Stimulated activated CD4-positive, alpha-beta T cell treated with anti-CD3 and anti-CD28 coated beads, Interleukin-1b, Interleukin-23, amount 100 ng/mL, for 4 hours (primary cell): ENCODE measurements at places on chromosomes 6 and 20.

DNA sequence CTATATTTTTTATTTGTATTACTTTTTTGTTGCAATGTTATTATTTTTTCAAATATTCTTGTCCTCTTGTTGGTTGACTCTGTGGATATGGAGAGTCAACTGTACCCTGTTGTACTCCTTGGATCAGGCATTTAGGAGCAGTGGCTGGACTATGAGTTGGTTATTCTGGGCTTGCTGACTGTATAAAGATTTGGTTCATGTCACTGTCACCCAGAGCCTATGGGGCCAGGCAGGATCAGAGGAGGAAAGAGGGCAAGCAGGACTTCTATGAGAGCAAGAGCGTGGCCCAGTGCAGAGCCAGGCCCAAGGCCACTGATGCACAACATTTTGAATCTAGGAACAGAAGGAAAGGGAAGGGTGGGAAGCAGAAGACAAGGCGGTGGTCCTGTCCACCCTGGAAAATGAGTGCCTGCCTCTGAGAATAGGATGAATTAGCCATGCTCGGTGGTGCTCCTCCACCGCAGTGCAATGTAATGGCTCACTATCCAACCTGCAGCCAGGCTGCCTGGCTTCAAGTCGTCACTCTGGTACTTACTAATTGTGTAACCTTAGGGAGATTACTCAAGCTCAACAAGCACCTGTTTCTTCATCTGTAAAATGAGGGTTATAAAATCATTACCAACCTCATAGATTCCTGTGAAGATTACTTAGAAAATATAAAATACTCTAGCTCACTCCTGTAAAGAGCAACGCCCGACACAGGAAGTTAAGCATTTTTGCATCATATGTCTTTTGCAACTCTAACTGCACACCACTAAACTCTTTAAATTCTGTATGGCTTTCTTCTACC, 192.1 kb downstream of the KCNQ5 start:
- no peak for DNase-seq

GRCh38 chr6:157029980-157030690, 253.0 kb downstream of the ARID1B start:
- DNase-seq, result no peak

GRCh38 chr6:4903751-4904370, 100.0 kb downstream of the RPP40 start:
- DNase-seq, result no peak

- DNase-seq, result no peak
These were observed 16.6 kb downstream of the HLA-A start for GRCh38 chr6:29958921-29959320.

GRCh38 chr6:78909391-78909790, 42.0 kb downstream of the IRAK1BP1 start:
- no peak for DNase-seq

- DNase-seq, result no peak
These were observed 36.6 kb upstream of the HIVEP1 start for GRCh38 chr6:11975353-11975977.

- no peak for DNase-seq
These were observed 33.1 kb upstream of the SMLR1 start for GRCh38 chr6:130794010-130794697.

GRCh38 chr6:147726342-147726741, 217.9 kb downstream of the SAMD5 start:
- no peak for DNase-seq

- DNase-seq, result no peak
These were observed 194.9 kb downstream of the KIF6 start for GRCh38 chr6:39530201-39530759.

DNA sequence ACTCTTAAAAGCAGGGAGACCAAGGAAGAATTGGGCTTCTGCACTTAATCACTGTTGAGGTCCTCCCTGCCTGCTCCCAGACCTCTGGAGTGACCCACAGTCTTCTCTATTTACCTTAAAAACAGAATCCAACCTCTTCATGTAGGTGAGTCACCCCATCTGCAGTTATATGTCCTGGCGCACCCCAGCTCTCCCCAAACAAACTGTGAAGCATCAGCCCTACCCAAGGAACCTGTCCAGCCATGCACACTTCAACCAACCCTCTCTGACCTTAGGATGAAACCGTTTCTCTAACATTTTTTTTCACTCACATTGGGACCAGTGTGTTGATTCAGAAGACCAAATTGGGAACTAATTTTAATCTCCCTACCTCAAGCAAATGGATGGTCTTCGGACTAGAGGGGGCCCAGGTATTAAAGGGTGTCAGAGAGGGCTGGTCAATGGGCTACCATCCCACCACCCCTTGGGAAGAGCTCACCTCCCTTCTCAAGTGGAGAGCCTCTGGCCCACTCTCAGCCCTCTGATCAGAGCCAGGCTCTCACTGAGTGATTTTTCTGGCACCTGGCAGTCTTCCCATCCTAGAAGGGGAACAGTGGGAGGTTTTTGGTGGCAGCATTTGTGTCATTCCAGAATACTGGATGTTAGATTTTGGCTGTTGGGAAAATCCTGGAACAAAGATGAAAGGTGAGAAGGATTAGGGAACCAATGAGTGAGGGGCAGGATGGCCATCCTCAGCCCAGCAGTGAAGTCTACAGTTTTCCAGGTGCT, 203.6 kb downstream of the LRFN2 start:
- DNase-seq, result no peak

DNA sequence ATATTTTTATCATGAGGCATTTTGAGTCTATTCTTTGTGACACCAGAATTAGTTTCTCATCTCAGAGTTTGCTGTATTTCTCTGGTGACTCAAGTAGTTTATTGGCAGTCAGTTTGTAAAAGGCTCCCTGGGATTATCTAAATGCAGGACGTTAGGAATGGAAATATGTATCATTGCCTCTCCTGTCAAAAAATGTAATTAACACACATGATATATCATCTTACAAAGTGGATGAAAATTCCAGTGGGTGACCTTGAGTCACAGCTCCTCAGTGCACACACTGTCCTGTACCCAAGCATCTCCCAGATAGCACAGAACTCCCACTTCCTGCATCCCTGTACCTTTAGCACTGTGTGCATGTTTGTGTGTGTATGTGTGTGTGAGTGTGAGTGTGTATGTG, 258.6 kb downstream of the LAMA2 start:
- DNase-seq, result no peak

DNA sequence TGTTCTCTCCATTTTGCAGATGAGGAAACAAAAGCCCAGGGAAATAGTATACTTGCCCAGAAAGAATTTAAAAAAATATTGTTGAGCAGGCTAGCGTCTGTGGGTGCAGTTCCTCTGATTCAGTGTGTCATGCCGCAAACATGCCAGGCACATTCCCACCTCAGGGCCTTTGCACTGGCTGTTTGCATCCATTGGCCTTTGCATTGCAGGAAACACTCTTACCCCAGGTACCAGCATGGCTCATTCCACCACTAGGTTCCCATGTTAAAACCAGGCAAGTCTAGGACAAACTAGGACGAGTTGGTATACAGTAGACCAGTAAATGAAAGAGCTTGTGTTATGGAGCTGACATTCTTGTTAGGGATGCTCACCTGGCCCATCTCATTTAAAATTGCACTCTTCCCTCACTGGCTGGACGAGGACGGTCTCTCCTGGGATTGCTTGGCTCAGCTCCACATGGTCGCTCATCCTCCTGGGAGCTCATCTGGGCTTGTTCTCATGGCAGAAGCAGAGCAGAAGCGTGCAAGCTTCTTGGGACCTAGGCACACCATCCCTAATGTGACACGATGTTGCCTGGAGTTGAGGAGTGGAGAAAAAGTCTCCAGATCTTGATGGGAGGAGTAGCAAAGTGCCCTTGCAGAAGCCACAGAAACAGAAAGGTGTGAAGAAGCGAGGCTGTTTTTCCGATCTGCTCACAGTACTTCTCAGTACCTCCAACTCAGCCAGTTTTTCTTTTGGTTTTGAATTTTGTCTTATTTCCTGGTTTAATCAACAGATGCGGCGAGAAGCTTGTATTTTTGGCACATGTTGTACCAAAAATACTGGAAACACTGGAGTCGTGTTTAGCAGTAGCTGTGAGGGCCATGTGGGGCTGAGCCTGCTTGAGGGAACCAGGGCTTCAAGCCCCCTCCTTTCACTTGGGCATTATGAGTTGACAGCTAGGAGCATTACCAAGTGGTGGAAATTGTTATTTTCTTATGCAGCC, 13.9 kb downstream of the ZNF831 start:
- DNase-seq, result no peak

GRCh38 chr6:12012558-12013306, 620 bp downstream of the HIVEP1 start:
- peak; percentile 52 for DNase-seq

DNA sequence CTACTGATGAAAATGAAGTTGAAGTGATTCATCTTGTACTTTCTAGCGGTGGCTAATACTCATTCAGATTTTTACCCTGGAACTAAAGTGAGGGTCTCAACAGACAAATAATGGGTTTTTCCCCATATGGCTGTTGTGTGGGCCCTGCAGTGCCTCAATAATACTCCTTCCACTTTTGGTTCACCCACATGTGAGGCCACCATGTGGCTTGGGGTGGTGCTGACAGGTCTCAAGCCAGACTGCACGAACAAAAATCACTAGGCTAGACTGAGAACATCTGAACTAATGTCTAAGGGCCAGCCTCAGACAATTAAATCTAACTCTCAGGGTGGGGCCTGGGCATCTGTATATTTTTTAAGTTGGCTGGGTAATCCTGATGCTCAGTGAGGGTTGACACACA, 7.9 kb upstream of the COL12A1 start:
- no peak for DNase-seq

DNA sequence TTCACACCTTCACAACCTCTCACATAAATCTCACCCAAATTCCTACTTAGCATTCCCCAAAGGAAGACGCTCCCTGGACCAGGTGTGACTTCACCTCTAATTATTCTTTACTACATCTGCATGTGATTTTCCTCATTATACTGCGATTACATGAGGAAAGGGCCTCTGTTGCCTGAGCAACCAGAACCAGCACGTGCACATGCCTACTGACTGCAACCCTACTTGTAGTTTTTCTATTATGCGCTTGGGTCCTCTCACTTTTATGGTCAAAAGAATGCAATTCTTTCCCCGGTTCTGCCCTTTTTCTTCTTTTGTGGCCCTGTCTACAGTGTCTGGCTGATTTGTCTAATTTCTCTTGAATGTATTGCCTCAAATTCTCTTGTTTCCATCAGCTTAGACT, 20.4 kb upstream of the ANKEF1 start:
- DNase-seq, result no peak

- no peak for DNase-seq
These were observed 573.5 kb downstream of the COL12A1 start for GRCh38 chr6:74632196-74632875.

- DNase-seq, result no peak
These were observed 487.0 kb upstream of the BTBD3 start for GRCh38 chr20:11430652-11431051.

DNA sequence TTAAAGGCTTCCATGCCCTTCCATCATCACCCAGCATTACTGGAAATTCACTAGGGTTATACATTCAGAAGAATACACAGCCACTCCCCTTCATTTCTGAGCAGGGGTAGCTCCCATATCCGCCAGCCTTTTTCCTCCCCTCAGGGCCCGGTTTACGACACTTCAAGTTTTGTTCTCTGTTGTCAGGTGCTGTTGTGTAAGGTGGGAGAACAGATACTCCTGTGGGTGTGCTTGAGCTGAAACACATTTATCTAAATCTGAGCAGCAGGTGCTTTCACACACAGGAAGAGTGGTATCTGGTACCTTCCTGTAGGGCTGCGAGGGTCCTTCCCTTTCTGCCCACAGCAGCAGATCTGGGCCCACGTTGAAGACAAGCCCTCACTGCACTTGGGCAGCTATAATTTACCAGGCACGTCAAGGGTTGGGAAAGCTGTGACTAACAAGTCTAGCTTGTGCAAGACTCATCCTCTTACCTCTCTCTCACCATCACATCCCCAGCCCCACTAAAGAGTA, 215.8 kb upstream of the RREB1 start:
- no peak for DNase-seq

GRCh38 chr6:2109796-2110195, 135.6 kb downstream of the GMDS start:
- DNase-seq, result no peak

DNA sequence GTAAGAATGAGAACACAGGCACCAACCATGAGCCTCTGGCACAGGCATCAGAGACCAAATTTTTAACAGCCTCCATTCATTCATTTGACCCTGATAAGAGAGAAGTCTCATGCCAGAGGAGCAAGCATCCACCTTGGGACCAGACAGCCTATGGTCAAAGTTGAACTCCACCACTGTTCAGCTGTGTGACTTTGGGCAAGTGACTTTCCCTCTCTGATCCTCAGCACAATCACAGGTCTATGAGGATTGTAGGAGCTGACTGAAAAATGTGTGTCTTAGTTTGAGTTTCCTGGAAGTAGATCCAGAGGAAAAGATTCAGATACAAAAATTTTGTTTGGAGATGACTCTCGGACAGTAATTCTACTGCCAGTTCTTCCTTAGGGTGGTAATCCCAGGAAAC, 645.1 kb upstream of the DEFB115 start:
- no peak for DNase-seq

- DNase-seq, result no peak
These were observed 220.9 kb upstream of the CEP162 start for GRCh38 chr6:84448331-84448730.

GRCh38 chr6:34679552-34680253, 16.9 kb downstream of the ILRUN start:
- no peak for DNase-seq

GRCh38 chr20:35085477-35086225, 7.0 kb downstream of the TRPC4AP start:
- DNase-seq, result no peak

- DNase-seq, result no peak
These were observed 7.4 kb upstream of the BPIFA3 start for GRCh38 chr20:33209789-33210188.

DNA sequence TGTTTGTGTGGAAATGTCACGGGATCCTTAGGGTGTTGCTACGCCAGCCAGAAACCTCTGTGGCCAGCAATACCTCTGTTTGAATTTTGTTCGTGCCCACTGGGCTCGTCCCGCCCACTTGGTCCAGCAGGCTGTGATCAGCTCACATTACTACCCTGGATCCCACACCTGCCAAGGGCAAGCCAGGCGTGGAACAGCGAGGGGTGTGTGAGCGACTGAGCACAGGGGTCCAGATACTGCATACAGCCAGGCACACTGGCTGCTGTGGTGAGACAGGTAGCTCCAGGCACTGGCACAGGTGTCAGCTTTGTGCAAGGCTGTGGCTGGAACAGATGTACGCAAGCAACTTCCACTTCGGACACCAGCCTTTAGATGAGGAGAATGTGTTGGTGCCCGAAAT, 718.9 kb downstream of the EPHA7 start:
- DNase-seq, result no peak

GRCh38 chr6:155093430-155093829, 98.3 kb downstream of the TIAM2 start:
- peak; percentile 23 for DNase-seq
